ENCODE measurements at places on chromosomes 16 and 17.

GRCh38 chr16:85157813-85158742 lies 45.8 kb upstream of the CIBAR2 start:
- no peak for DNase-seq

DNA sequence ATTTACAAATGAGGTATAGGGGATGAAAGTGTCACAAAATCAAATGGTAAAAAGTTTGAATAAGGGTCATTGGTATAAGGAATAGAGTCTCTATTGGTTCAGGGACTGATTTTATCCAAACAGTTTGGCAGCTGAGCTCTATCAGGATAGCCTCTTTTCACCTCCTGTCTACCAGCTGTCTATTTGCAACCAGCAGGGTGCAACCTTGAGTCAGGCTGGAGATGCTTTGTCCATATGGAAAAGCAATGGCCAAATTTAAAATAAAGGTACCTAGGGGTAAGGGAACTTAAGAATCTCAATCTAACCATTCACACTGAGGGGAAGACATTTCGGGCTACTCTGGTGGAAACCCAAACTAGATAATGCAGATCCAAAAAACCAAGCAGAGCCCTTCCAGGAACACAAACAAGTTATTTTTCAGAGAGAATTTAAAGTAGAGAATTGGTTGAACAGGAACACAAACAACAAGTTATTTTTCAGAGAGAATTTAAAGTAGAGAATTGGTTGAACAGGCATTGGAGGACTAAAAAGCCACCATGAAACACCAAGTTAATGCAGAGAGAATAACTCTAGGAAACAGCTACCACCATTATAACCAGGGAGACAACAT lies 12.6 kb upstream of the CA10 start:
- no peak for DNase-seq

- no peak for DNase-seq
Measured at GRCh38 chr16:88354229-88355092, 28.3 kb upstream of the ZNF469 start.

DNA sequence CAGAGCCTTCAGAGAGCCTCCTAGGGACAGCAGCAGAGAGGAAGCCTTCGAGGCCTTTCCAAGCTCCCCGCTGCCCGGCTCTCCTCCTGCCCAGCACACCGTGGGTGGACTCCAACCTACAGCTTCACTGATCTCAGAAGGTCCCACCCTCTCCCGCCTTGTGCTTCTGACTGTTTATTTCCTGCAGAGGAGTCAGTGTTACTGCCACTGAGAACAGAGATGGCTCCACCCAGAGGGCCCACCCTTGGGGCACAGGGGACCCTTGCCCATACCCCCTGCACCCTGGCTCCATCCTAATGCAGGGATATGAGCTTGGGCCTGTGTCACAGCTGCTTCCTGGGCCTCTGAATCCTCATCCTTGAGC lies 52.8 kb upstream of the TOB1 start:
- peak; percentile 64 for DNase-seq

- DNase-seq, result no peak
Measured at GRCh38 chr17:81524039-81524864, 3.9 kb upstream of the FSCN2 start.

DNA sequence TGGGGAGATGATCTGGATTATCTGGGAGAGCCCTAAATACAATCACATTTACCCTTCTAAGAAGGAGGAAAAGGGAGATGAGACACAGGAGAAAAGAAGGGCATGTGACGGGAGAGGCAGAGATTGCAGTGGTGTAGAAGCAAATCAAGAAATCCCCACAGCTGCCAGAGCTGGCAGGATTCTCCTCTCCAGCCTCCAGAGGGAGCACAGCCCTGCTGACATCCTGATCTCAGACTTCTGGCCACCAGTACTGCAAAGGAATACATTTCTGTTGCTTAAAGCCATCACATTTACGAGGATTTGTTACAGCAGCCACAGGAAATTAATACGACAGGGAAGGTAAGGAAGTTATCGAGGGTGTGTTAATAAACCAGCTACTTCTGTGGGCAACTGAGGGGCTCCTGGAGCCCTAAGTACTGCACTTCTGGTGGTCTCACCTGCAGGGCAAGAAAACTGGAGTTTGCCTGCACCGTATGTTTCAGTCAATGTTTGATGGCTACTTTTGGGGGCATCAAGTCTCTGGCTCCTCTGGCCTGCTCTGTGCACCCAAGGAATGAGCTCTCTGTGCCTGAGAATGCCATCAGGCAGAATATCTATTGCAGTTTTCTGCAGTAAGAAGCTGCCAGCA lies 22.9 kb upstream of the CDH13 start:
- peak; percentile 4 for DNase-seq

DNA sequence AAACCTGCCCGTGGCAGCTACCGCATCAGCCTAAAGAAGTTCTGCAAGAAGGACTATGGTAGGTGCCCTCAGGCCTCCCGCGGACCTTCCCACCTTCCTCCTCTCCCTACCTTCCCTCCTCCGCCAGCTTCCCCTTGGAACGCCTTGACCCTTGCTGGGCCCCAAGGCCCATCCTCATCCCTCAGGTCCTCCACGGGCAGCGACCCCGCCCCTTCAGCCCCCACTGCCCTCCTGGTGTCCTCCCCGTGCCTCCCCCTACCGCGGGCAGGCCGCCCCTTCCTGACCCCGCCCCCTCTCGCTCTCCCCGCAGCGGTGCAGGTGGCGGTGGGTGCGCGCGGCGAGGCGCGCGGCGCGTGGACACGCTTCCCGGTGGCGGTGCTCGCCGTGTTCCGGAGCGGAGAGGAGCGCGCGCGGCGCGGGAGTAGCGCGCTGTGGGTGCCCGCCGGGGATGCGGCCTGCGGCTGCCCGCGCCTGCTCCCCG lies 1.4 kb upstream of the TBC1D24 start:
- no peak for DNase-seq

GRCh38 chr17:48871551-48872351 lies 20.8 kb upstream of the ATP5MC1 start:
- DNase-seq, result no peak

DNA sequence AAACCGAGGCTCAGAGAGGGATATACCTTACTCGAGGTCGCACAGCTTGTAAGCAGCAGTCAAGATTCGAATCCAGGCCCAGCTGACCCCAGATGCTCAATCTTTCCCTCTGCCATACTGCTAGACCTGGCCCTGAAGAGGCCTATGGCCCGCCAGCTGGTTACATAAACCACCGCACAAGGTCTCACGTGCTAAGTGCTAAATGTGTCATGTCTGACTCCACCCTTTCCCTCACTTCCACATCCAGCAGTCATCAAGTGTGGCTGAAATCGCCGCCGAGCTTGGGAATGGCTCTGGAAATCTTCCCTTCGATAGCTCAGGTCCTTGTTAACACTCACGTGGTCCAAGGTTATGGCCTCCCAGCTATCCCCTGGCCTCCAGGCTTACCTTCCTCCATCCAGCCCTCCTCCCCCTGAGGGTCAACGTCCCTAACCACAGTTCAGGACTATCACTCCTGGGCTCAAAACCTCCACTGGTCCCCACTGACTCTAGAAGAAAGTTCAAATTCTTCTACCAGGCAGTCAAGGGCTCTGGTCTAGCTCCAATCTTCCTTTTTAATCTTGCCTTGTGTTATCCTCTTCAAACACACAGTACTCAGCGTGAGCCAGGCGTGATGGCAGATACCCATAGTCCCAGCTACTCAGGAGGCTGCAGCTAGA lies 3.5 kb downstream of the ZBTB4 start:
- DNase-seq, result no peak

- DNase-seq, result no peak
Measured at GRCh38 chr16:61831351-61831917, 204.8 kb downstream of the CDH8 start.

GRCh38 chr17:50330151-50330775 lies 15.7 kb upstream of the XYLT2 start:
- no peak for DNase-seq

- no peak for DNase-seq
Measured at GRCh38 chr17:78996781-78997201, 12.8 kb downstream of the CANT1 start.

GRCh38 chr17:64133546-64134215 lies 3.7 kb upstream of the ERN1 start:
- DNase-seq, result no peak

DNA sequence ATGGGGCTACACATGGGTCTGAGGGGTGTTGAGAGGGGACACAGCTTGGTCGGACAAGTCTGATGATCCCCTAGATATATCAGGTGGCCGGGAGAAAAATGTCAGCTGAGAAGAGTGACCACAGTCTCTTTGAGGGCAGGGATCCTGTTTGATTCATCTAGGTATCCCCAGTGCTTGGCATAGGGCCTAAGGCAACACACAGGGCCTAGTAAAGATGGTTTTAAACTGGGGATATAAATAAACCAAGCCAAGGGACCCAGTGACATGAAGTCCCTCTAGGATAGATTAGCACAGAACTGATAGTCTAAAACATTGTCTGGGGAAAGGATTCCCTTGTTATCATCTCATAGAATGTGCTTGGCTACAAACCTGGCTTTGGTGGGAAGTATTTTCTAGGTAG lies 1.4 kb downstream of the ERCC4 start:
- DNase-seq, result no peak
